ENCODE measurements at places on chromosomes 13 and 19.
A peak's percentile ranks its signal among the peaks of the same experiment; 100 is the strongest.

- DNase-seq, result no peak
Observed at GRCh38 chr13:22176968-22177520, 506.2 kb downstream of the FGF9 start.

GRCh38 chr19:35774274-35775045 is 904 bp upstream of the ARHGAP33 start:
- DNase-seq, result no peak

- no peak for DNase-seq
Observed at GRCh38 chr19:42397263-42398166, 7.4 kb upstream of the CNFN start.

- DNase-seq, result no peak
Observed at GRCh38 chr19:9956956-9957355, 20.6 kb upstream of the OLFM2 start.

GRCh38 chr13:23848019-23848418 is 41.2 kb downstream of the MIPEP start:
- DNase-seq, result no peak

GRCh38 chr19:976476-976875 is 7.7 kb upstream of the WDR18 start:
- DNase-seq, result no peak

DNA sequence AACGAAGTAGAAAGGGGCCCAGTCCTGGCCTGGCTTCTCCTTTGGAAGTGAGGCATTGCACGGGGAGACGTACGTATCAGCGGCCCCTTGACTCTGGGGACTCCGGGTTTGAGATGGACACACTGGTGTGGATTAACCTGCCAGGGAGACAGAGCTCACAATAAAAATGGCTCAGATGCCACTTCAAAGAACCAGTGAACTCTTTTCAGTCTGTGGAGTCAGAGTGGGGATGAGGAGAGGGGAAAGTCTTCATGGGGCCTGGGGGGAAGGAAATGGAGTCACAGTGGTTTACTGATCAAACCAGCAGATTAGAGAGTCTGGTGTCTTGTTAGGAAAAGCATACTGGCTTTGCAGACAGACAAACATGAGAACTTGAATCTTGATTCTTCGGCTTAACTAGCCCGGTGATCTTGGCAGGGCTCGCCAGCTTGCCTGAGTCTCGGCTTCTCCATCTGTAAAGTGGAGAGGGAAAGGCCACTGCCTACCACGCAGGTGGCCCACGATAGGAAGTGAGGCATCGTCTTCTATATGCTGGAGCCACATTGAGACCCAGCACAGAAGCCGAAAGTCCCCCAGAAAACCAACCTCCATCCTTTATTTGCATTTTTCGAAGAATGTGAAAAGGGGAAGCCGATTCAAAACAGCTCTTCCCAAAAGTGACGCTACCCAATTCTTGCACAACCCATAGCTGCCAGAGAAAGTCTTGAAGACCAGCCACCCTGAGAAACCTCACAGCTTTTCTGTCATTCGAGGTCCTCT is at the start of gene FFAR1:
TSS of gene FFAR1 (plus strand) at position 732 of the 759 bp plus-strand sequence. CDS start 3,650 bp downstream, outside the sequence.
- peak; percentile 86 for DNase-seq

DNA sequence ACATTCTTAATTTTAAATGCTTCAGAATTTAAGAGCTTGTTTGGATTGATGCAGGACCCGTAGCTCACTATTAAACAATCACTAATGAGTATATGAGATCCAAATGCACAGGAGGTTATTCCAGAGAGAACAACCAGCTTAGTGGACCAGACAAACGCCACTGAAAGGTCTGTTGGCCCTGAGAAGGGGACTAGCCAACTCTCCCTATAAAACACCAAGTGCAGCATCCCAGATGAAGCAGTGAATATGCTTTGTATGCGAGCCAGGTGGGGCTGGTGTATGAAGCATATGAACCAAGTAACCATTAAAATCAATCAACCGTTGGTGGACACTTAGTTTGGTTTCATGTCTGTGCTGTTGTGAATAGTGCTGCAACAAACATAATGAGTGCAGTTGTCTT is 9.8 kb upstream of the LILRB1 start:
- no peak for DNase-seq

DNA sequence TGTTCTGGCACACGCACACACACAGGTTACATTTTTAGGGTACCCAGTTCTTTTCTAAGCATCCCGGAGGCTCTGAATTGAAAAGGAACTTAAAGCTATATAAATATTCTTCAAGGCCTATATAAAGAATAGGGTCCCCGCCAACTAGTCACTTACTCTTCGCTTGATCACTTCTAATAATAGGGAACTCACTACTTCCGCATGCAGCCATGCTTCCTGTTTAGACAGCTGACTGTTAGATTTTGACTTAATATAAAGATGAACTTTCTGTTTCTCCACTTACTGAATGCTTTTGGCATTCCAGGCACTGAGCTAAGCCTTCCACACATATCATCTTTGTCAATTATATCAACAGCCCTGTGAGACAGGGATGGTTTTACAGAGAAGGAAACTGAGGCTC is 259.6 kb downstream of the TSHZ3 start:
- no peak for DNase-seq

GRCh38 chr13:78700121-78700910 is 41.4 kb upstream of the OBI1 start:
- DNase-seq, result no peak

Measured in NAMALWA (cell line).